ENCODE measurements at places on chromosomes 1 and 21.

- no peaks in the 10 kb centered on the region for H3K27me3 ChIP-seq
- DNase-seq: no peak
- H3K4me3 ChIP-seq: no peak overlapping the region
- no peaks in the 10 kb centered on the region for H3K4me1 ChIP-seq
- H3K36me3 ChIP-seq: no peaks in the 10 kb centered on the region
These were observed 686.9 kb downstream of the LRRIQ3 start for GRCh38 chr1:73511038-73511437.

DNA sequence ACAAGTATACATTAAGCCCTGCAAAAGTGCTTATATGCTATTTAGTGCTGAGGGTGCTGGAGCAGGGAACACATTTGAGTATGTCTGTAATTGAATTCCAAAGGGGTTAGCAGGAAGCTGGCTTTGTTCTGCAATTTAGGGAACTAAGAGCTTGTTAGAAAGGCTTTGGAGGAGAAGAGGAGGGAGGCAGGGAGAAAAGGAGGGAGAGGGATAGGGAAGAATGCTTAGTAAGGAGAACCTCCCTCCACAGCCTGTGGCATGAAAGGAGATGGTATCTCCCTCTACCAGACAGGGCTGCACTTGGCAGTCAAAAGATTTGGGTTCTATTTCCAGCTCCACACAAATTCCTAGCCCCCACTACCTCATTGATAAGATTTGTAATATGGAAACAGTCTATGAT is 217.8 kb downstream of the DAB1 start:
- H3K4me1 ChIP-seq: no peaks in the 10 kb centered on the region
- H3K27ac ChIP-seq: no peak overlapping the region
- DNase-seq: no peak
- H3K4me3 ChIP-seq: no peak overlapping the region
- no peaks in the 10 kb centered on the region for H3K27me3 ChIP-seq

- no peak overlapping the region for H3K4me3 ChIP-seq
- no peak for DNase-seq
- no peaks in the 10 kb centered on the region for H3K27me3 ChIP-seq
- H3K36me3 ChIP-seq: no peaks in the 10 kb centered on the region
- no peaks in the 10 kb centered on the region for H3K4me1 ChIP-seq
These were observed 14.3 kb upstream of the OLIG2 start for GRCh38 chr21:33011462-33011861.

GRCh38 chr1:212641956-212642355 is 33.4 kb downstream of the ATF3 start:
- H3K4me1 ChIP-seq: peaks cover 5% of the 10 kb centered on the region
- no peak for DNase-seq
- H3K27me3 ChIP-seq: no peaks in the 10 kb centered on the region
- H3K4me3 ChIP-seq: no peak overlapping the region
- no peak overlapping the region for H3K27ac ChIP-seq

DNA sequence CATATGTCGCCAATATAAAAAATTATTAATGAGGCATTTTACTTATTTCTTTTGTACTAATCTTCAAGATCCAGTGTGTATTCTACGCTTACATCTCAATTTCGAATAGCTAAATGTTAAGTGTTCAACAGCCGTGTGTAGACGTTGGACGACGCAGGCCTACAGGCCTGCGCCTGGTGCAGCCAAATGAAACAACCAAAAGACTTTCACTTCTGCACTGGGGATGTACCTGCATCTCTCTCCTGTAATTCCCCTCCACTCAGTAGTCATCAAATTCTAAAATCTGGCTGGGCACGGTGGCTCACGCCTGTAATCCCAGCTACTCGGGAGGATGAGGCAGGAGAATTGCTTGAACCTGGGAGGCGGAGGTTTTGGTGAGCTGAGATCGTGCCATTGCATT is 76.8 kb upstream of the HNRNPU start:
- no peak for DNase-seq
- H3K27me3 ChIP-seq: no peaks in the 10 kb centered on the region
- H3K27ac ChIP-seq: no peak overlapping the region
- H3K4me1 ChIP-seq: no peaks in the 10 kb centered on the region
- H3K4me3 ChIP-seq: no peak overlapping the region

DNA sequence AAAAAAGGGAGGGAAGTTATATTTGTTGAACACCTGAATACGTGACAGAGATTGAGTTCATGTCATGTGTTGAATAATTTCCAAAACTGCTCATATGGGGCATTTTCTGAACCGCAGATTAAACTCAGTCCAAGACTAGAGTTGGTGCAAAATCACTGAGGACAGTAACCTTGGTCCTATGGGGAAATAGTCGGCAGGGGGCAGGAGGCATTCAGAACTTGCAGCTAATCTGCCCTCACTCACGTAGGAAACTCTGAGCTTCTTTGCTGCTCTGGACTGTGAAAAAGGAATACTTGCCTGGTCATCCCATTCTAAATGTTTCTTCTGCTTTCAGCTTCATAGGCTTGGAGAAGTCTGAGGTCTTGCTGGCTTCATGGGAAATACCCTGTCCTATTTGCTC is 228.3 kb upstream of the ZP4 start:
- H3K27ac ChIP-seq: no peak overlapping the region
- H3K4me3 ChIP-seq: no peak overlapping the region
- no peaks in the 10 kb centered on the region for H3K36me3 ChIP-seq
- no peaks in the 10 kb centered on the region for H3K4me1 ChIP-seq
- no peaks in the 10 kb centered on the region for H3K27me3 ChIP-seq

DNA sequence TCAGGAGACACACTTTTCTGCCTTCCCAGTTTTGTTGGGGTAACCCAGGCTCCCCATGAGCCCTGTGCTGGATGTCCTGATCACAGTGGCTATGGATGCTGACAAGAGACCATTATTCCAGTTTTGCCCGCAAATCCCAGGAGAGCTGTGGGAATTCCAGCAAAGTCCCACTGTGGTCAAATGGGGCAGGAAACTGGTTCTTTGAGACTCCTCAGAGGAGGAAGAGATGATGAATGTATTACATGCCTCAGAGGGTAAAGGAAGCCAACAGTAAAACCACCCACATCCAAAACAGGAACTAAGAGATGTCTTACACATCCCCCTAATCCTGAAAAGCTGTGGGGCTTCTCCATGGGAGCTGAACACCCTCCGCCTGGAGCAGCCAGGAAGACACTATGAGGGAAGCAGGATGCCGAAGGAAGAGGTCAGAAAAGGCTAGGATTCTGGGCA is 12.8 kb upstream of the MPZL1 start:
- peaks cover 4% of the 10 kb centered on the region for H3K4me1 ChIP-seq
- H3K4me3 ChIP-seq: no peak overlapping the region

GRCh38 chr1:217389895-217390294 is 241.0 kb downstream of the GPATCH2 start:
- no peak for DNase-seq
- H3K4me1 ChIP-seq: no peaks in the 10 kb centered on the region
- no peak overlapping the region for H3K27ac ChIP-seq
- H3K36me3 ChIP-seq: no peaks in the 10 kb centered on the region
- H3K4me3 ChIP-seq: no peak overlapping the region
- H3K27me3 ChIP-seq: no peaks in the 10 kb centered on the region

GRCh38 chr1:97017895-97018294 is 296.3 kb downstream of the PTBP2 start:
- no peak overlapping the region for H3K27ac ChIP-seq
- DNase-seq: no peak
- no peak overlapping the region for H3K4me3 ChIP-seq
- H3K36me3 ChIP-seq: no peaks in the 10 kb centered on the region
- no peaks in the 10 kb centered on the region for H3K4me1 ChIP-seq

All from effector memory CD4-positive, alpha-beta T cell (primary cell).